ENCODE measurements at places on chromosomes 11 and 22.

DNA sequence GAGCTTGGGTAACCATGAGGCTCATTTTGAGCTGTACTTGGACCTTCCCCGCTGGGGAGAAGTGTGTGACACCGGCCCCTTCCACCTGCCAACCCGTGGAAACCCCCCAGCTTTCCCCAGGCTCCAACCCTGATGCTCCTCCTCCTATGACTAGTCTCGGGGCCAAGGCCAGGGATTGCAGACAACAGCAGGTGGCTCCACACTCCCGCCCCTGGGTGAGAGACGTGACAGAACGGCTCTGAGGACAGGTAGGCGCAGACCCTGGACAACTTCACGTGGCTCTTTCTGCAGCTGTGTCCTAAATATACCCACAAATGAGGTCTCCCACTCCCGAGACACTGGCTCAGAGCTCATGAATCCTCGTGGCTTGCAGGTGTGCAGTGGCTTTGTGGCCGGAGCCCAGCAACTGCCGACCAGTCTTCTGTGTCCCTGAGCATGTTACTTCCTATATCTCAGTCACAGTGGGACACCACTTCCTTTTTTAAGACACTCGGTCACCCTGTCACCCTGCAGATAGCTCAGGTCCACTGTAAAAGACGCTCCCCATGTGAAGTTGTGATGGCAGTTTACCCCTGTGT lies 55.2 kb downstream of the NECTIN1 start:
- no peak for DNase-seq

DNA sequence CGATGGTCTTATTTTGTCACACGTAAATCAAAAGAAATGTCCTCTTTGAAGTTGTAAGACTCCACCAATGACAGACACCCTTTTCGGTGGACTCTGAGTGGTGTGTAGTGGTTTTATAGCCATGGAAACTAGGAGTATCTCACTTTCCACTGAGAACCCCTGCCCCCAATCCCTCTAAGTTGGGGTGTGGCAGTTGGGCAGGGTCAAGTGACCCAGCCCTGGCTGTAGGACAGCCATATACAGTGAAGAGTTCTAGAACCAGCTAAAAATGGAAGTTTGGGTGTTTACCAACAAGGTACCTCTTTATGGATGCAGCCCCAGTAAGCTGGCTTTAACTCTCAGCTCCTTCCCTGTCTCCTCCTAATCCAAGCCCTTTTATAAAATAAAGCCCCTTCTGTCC lies 5.2 kb downstream of the C22orf31 start:
- no peak for DNase-seq

- DNase-seq = no peak
These were observed 64.5 kb downstream of the BARX2 start for GRCh38 chr11:129440028-129440713.

GRCh38 chr11:2921261-2921660 lies 8.0 kb downstream of the PHLDA2 start:
- DNase-seq = no peak

DNA sequence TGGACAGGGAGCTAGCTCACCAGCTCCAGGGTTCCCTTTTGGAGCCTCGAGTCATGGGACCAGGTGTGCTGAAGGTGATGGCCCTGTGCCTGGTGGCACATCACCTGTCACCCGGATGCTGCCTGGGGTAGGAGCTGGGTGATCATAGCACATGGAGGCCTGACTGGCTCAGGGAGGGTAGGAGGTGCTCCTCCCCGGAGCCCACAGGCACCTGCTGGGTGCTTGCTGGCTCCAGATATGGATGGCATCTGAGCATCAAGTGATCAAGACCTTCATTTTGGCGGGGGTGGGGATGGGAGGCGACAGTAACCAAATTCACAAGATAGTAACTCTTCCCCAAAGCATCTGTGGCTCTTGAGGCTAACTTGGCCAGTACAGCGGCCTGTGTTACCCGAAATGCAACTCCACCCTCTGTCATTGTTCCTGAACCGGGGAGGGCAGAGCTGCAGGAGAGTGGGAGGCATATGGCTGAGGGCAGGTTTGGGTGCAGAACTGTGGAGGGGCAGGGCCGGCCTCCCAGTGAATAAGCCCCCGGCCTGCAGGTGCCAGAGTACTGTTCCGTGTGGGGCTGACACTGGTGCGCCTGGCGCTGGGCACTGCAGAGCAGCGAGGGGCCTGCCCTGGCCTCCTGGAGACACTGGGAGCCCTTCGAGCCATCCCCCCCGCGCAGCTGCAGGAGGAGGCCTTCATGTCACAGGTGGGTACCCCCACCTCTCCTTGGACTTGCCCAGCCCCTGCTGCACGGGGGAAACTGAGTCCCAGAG lies 4.7 kb downstream of the TBC1D10C start:
- no peak for DNase-seq

GRCh38 chr11:46279126-46280099 lies 2.0 kb downstream of the CREB3L1 start:
- no peak for DNase-seq

DNA sequence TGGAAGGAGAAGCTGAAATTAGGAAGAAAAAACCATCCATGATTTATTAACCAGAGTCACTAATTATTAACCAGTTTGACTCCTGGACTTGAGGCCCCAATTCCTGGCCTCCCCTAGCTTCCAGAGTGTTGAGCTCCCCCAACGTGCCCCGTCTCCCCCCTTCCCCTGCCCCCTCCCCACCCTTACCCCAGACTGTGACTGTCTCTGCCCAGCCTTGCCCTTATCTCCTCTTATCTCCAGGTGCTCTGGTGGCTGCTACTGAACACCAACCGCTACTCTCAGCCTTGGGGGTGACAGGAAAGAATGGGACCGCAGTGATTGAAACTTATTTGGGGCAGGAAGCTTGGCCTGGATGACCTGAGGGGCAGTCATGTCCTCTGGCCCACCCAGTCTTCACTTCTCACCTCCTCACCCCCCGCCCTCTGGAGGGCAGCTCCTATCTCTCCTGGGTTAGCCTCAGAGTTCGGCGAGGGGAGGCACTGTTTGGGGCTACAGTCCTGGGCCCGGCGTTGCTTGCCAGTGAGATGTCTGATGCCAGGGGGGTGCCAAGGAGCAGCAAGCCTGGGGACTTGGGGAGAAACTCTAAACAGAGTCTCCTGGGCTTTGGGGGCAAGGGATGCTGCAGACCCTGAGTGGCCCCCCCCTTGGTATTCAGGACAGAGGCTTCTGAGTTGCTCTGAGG lies 15.5 kb downstream of the NECTIN1 start:
- DNase-seq = no peak

DNA sequence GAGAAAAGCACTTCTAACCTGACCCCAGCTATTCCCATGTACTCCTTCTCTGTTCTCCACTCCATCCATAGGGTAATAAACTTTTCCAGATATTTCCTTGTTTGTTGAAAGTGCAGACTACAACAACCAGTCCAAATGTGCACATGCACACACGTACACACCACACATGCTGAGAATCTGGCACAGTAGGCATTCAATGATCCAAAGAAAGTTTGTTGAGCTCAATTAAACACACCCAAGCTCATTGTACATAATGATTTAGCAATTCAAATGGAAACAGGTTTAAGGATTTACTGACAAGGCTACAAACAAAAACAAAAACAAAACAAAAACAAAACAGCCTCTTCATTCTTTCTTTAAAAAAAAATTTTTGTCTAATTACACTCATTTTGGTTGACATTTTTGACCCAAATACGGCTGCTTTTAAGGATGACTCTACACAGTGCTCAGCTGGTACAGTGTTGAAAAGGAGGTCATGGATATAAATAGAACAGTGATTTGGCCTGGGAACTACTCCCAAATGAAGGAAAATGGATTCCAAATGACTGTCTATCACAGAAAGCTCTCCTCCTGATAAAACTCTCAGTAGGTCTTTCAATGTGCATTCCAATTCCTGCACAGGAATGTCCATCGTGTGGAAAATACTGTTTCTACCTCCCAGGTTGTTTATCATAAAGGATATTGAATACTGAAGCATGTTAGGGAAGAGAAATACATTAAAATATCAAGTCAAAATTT lies 232.2 kb downstream of the GUCY1A2 start:
- DNase-seq = no peak

DNA sequence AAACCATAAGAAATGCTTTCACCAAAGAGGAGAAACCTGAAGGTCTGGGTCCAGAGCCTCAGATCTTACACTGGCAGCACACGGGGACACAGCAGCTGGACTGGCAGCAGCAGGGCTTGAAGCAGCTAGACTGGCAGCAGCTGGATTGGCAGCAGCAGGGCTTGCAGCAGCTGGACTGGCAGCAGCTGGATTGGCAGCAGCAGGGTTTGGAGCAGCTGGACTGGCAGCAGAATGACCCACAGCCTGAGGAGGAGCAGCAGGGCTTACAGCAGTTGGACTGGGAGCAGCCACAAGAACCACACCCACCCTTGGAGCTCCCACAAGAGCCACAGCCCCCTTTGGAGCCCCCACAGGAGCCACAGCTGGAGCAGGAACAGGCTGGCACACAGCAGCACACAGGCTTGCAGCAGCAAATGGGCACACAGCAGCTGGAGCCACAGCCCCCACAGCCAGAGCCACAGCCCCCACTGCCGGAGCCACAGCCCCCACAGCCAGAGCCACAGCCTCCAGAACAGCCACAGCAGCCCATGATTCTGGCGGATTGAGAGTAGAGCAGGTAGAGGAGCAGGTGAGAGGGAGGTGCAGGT lies at the start of gene KRTAP5-11:
Gene KRTAP5-11 (minus strand): TSS at position 567 of the 587 bp plus-strand sequence. CDS start 38 bp downstream, at position 529.
- DNase-seq = no peak

- DNase-seq = no peak
These were observed 32.2 kb upstream of the HMOX1 start for GRCh38 chr22:35348703-35349102.

GRCh38 chr11:11363674-11364073 lies 10.6 kb upstream of the CSNK2A3 start:
- DNase-seq = no peak

GRCh38 chr11:126137136-126137535 lies 74.3 kb downstream of the RPUSD4 start:
- no peak for DNase-seq

DNA sequence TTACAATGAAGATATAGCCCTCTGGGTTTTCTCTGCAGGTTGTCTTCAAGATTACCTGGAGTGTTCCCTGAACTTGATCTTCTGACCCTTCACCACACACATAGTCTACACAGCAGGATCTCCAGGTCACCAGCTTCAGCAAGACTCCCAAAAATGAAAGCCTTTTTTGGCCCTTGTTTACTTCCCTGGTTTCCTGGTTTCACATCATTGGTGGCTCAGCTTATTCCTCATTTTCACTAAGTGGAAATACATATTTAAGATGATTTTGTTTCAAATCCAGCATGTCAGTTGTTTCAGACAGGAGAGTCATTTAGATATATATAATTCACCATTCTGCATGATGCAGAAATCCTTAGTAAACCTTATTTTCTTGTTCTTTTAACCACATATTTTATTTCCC lies 41.6 kb upstream of the MPEG1 start:
- DNase-seq = no peak

GRCh38 chr11:17538731-17539130 lies 5.5 kb downstream of the USH1C start:
- DNase-seq = no peak

DNA sequence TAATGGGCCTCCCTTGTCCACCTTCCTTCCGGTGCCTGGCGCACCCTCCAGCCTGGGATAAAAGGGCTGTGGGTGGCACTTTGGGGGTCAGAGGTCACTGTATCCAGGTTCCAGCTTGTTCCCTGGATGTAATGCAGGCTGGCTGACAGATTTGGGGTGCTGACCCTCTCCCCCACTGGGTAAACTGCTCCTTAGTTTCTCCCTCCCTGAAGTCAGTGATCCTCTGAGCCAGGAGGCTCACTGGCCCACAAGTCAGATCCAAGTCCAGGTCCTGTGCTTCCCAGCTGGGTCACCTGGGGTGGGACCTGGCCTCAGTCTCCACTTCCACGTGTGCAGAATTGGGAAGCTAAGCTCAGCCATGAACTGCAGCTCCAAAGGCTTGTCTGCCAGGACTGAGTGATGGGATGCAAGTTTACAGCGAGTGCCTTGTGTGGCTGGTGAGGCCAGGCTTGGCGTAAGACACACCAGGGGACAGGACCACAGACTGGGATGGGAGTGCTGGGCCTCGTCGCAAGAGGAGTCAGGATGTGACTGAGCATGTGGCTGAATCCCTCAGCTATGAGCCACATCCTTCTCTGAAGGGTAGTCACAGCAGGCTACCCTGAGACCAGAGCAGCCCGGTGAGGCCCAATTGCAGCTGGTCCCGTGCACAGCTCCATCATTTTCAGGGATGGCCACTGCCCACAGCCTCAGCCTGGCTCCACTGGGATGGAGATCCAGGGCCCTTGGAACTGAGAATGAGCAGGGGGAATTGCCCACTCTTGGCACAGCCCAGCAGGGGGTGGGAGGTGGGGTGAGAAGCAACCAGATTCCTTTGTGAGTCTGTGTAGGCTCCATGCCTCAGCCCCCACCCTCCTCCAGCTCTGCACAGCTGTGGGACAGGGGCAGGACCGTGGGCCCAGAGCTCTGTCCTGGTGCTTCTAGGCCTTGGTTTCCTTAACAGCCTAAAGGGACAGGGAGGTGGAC lies 7.2 kb downstream of the SHISA8 start:
- no peak for DNase-seq

DNA sequence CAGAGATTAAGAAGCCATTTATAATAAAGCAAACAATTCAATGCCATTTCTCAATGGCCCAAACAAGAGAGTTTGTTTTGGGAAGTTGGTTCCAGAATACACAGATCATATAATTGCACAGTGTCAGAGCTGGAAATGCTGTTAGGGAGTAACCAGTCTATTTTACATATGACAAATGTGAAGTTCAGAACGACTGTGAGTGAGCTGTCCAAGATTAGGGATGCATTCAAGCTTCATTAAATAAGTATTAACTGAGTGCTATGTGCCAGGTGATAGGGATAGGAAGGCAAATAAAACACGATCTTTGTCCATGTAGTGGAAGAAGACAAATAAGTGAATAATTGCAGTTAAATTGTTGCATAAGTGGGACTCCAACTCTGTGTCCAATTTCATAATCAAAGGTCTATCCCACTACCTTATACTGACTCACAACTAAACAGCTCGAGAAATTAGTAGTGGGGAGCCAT lies 33.1 kb upstream of the PICALM start:
- no peak for DNase-seq

DNA sequence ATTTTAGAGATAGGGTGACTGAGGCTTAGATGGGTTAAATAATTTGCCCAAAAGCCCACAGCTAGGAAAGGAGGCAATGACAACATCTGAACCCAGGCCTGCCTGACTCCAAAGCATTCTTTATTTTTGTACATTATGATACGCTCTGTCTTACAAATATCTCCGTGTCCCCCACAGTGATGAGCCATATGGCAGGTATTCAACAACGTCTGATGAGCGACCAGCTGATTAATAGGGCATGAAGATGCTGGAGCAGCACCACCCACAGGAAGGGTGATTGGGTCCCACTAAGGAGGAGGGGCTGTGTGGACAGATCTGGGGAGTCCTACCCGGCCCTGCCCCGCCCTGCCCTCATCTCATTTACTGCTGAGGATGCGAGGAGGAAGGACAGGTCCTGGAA lies 380.6 kb downstream of the CADM1 start:
- DNase-seq = no peak

- DNase-seq = no peak
These were observed 5.0 kb downstream of the DPF2 start for GRCh38 chr11:65338676-65339075.

GRCh38 chr11:126485021-126485792 lies 129.7 kb downstream of the ST3GAL4 start:
- no peak for DNase-seq

DNA sequence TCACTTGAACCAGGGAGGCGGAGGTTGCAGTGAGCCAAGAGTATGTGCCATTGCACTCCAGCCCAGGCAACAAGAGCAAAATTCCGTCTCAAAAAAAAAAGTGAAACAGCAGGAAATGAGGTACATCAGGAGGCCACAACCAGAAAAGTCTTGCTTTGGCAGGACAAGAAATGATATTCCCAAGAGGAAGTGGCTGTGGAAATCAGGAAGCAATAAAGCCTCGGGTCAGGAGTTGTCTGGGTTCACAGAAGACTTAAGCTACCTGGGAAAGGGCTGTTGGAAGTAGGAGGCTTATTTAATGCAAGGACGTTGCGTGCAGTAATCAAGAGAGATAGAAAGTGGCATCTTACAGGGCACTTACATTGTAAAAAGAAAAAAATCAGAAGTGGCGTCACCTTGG lies 9.2 kb upstream of the RELT start:
- DNase-seq = no peak
